ENCODE measurements at places on chromosomes 7 and 10.
A peak's percentile ranks its signal among the peaks of the same experiment; 100 is the strongest.

- DNase-seq, result no peak
Measured at GRCh38 chr7:98836811-98837629, 32.8 kb downstream of the TMEM130 start.

DNA sequence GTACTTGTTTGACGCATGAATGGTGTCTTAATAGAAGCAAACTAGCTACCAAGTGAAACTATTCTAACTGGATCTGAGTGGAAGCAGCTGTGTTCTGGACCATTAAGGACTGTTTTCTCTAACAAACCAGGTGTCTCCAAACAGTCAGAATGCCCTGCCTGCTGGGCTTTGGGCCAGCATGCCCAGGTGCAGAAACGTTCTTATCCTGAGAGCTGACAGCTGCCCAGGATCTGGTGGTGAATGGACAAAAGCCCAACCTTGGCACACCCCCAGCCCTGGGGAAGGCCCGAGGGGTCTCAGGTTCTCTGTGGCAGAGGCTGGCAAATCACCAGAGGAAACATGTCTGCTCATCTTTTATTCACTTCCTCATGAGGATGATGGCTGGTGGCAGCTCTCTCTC lies 48.2 kb upstream of the LAMB4 start:
- no peak for DNase-seq

DNA sequence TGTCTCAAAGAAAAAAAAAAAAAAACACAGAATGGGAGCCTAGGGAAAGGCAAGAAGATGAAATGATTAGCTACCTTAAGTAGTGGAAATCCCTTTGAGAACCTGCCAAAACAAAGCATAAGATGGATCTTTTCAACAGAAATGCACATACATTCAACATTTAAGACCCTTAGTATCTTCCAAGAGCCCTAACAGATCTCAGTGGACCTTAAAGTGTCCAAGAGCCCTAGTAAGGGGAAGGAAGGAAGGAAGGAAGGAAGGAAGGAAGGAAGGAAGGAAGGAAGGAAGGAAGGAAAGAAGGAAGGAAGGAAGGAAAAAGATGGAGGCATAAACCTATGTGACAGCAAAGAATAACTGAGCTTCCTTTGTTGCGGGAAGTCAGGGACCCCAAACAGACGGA lies 11.6 kb upstream of the MACROH2A2 start:
- no peak for DNase-seq

DNA sequence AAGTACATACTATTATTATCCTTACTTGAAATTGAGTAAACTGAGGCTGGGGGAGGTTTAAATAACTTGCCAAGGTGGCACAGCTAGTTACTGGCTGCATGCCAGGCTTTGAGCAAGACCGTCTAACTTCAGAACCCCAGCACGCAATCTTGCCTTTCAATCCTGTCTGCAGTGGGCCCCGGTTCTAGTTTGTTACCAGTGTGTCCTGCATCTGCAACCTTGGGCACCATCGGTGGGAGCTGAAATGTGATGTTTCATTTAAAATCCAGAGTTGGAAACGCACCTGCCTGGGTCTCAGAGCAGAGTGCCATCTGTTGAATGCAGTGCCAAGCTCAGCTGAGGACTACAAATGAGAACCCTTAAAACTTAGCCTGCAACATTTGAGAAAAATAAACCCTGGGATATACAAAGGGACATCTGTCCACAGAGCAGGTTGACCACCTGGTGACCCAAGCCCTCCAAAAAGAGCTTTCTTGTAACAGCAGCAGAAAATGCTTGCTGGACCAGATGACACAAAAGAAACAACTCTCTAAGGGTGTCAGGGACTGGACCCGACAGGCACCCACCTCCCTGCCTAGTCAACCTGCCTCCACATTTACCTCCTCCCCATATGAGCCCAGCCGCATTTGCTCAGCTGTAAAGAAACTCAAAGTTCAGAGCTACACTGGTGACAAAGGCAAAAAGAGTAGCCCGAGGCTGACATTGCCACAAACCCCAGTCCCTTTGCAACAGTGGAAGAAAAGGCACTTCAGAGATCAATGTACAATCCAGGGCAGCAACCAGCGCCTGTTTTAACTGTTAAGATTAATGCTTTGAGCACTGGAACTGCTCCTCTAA lies 1.7 kb downstream of the SH3PXD2A start:
- DNase-seq, result no peak

DNA sequence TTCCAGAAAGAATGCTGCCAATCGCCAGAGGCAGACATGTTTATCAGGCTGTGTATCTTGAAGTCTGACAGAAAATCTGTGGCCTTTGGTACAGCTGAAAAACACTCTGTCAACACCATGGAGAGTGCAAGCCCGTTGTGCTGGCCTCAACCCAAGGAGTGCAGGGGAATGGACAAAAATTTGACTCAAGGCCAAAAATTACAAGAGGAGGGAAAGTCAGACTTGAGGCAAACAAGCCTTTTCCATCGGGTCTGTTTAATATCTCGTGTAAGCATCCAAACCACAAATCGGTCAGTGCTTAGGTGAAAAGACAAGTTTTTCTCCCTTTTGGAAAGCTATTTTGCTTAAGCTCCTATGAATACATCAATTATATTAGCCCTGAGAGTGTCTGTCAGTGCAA lies 305.3 kb upstream of the NFE2L3 start:
- DNase-seq, result no peak

DNA sequence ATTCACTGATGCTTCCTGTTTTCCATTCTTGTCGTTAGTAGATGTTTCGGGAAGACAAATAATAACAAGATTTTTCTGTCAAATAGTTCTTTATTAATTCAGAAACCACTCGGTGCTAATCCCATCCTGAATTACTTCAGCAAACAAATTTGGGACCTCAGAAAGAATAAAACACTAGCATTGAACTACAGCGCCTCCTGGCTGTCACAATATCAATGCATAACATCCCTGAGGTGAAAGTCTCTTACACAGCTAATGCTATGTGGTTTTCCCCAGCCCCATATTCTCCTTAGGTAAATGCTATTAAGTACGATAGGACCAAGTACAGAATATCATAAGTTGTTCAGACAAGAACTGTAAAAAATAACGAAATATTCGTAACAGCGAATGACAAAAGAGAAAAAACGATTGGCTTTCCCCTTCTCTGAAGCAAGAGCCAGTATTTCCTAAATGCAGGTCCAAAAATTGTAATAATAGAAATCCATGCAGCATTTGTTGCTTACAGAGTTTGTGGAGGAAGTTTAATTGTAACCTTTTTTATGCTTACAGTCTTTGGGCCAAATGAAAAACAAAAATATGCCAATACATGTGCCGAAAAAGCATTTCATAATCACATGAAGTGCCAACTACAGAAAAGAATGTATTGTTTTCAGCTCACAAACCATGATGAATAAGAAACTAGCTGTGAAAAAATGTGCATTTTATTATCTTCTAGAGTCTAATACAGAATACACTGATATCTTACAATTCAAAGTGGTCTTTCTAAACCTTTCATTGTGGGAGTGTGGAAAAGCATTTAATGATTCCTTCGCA lies 47.3 kb downstream of the MYPN start:
- peak; percentile 64 for DNase-seq

DNA sequence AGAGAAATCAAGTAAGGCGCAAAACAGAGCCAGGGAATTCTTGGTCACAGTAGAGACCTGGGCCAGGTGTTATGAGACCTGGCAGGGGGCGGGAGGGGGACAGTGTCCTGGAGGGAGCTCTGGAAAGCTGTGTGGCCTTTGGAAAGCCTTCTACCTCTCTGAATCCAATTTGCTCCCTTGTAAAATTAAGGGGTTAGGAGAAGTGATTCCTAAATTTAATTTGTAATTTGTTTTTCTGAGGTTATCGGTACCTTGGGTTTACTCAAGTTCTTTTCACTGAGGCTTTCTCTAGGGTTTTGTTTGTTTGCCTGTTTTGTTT lies 920.8 kb downstream of the TYW1 start:
- no peak for DNase-seq

DNA sequence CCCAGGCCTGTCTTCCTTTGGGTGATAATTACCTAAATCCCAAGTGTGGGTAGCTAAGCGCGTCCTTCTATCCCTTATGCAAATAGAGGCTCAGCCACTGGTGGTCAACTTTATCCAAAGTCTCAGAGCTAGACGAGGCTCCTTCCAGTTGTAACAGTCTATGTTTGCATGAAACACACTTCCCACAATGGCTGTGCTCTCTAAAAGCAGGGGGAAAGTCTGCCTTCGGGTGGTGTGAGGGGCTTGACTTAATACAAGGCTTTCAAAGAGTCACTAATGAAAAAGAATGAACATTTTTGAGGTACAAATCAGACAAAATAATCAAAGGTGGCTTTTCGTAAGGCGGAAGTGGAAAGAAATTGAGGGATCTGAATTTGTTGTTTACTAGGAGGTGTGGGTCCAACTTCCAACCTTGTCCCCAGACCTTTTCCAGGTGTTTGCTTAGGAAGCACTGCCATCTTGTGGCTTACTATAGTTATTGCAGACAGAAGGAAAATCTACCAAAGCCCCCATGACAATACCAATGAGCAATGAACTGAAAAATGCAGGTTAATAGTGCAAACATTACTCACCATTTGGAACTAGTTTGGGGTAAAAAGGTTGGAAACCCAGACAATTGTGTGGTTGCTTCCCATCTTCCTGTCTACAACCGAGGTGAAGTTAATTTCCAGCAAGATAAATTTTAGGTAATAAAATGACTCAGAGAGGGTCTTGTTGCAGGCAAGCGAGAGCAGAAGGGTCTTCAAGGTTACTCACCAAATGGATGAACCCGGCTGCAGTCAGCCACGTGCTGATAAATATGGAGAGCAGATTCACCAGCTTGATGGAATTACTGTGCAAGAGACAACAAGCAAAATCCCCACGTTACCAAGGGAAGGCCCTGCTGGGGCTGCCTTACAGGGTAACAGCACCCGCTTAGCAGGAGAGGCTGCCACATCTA lies 525.7 kb downstream of the KCNMA1 start:
- DNase-seq, result no peak

GRCh38 chr10:104329735-104330134 lies 8.5 kb downstream of the ITPRIP start:
- DNase-seq, result no peak

DNA sequence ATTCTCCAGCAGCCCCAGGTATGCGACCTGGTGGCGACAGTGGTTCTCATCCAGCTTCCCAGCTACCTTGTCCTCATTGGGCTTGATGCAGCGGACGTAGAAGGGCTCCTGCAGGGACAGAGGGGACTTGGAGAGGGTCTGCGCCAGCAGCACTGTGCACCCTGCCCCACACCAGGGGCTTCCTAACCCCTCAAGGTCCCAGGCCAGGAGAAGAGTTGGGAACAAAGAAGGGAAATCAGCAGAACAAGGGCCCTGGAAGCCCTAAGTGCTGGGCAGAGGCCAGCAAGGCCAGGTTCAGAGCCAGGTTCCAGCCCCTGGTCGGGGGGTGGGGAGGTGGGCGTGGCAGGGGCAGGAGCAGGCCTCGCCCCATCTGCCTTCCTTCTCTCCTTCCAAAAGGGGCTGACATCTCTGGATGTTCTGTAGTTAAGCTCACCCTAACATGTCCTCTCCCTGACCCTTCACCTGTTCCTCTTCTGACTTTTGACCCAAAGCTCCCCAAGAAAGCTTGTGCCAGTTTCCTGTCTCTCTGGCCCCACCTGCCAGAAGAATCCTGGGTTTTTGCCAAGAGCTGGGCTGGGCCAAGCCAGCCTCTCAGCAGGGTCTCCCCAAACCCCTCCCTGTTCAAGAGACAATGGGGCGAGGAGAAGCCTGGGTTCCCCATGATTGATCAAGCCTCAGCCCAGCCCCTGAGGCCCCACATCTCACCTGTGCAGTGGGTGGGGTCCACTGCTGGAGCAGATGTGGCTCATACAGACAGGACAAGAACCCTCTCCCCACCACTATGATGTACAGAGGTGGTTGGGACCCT lies 11.9 kb downstream of the MYO1G start:
- no peak for DNase-seq

- no peak for DNase-seq
Measured at GRCh38 chr7:82405301-82405700, 38.3 kb downstream of the CACNA2D1 start.

- DNase-seq, result no peak
Measured at GRCh38 chr10:44931621-44932516, 20.7 kb downstream of the TMEM72 start.

- no peak for DNase-seq
Measured at GRCh38 chr10:72375585-72375984, 20.9 kb upstream of the DNAJB12 start.

DNA sequence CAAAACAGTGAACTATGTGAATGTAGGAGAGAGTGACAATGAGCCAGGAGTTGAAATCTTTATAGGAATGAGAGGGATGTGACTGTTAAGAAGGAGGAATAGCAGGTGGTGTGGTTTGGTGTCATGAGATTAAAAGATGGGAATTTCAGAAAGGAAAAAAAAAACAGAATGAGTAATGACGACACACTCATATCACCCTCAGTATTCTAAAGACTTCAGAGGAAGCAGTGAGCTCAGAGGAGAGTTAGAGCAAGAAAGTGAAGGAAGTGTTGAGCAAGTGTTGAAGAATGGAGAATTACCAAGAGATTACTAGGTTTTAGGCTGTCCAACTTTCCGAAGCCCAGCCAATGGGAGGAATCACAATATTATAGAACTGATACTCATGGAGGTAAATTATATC lies 220.5 kb upstream of the HGF start:
- DNase-seq, result no peak

DNA sequence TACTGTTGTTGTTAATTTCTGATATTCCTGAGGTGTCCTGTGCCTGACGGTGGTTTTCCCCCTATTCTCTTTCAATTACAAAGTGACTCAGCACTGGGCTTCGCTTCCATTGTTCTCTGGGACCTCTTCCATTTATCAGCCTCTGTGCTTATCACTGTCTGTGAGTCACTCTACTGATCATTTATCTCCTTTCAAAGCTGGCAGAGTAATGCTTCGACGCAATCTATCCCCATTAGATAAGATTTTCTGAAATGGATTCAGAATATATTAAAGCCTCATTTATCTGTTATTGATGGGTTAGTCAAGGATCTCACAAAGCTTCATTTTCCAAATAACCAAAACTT lies 679.2 kb downstream of the SDK1 start:
- no peak for DNase-seq

GRCh38 chr7:1847260-1848001 lies 177.4 kb downstream of the ELFN1 start:
- no peak for DNase-seq

DNA sequence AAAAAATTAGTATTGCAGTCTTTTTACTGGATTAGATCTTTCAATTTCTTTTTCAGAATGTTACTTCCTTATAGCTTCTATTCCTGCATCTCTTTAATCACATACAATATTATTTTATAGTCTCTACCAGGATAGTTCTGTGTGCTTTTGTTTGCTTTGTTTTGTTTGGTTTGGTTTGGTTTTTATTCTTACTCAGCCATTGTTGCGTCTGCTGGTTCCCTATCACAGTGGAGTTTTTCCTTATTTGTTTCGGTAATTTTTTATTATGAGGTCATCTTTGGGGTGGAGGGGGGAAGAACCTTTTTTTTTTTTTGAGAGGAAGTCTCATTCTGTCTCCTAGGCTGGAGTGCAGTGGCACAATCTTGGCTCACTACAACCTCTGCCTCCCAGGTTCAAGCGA lies 9.0 kb upstream of the BAIAP2L1 start:
- DNase-seq, result no peak

GRCh38 chr7:24842449-24843241 lies 85.4 kb upstream of the GSDME start:
- DNase-seq, result no peak

Measured in stimulated activated naive CD4-positive, alpha-beta T cell (primary cell).